Panc1 (cell line): ENCODE measurements at places on chromosomes 1 and 21.

DNA sequence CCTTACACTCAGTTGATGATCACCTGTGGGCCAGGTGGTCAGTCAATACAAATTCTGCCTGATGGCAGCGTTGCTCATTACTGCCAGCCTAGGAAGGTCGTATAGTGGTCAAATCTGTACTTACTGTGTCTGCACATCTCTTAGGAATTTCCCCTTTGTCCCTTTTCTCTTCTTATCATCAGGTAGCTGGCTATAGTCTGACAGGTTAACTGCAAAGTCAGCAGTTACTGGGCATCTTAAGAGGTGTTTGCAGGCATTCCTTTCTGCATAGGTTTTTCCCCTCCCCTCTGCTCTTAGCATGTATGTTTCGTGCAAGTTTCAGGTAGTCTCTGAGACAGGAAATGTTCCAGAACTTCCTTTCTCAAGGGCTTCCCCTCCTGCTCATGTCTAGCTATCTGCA is 298.7 kb downstream of the LRRIQ3 start:
- H3K27ac ChIP-seq = no peak overlapping the region
- no peaks in the 10 kb centered on the region for H3K36me3 ChIP-seq
- H3K4me3 ChIP-seq = no peak overlapping the region
- no peaks in the 10 kb centered on the region for H3K27me3 ChIP-seq
- DNase-seq = no peak
- no peaks in the 10 kb centered on the region for H3K4me1 ChIP-seq

DNA sequence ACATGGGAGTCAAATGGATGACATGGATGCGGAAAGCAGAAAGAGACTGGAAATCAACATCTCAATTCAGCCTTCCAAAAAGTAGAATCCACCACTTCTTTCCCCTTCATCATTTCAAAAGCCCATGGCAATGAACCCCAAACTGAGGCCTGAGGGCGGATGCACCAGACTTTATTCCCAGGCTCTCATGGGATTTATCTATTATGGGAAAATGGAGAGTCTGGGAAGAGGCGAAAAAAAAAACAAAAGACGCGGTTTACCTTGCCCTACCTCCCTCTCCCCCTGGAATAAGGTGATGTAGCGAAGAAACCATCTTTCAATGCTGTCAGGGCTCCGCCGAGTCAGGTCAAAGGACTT is 624 bp downstream of the KIFAP3 start:
- H3K27me3 ChIP-seq = no peaks in the 10 kb centered on the region
- peak overlapping the region; percentile 99 for H3K4me3 ChIP-seq
- H3K4me1 ChIP-seq = peaks cover 10% of the 10 kb centered on the region

DNA sequence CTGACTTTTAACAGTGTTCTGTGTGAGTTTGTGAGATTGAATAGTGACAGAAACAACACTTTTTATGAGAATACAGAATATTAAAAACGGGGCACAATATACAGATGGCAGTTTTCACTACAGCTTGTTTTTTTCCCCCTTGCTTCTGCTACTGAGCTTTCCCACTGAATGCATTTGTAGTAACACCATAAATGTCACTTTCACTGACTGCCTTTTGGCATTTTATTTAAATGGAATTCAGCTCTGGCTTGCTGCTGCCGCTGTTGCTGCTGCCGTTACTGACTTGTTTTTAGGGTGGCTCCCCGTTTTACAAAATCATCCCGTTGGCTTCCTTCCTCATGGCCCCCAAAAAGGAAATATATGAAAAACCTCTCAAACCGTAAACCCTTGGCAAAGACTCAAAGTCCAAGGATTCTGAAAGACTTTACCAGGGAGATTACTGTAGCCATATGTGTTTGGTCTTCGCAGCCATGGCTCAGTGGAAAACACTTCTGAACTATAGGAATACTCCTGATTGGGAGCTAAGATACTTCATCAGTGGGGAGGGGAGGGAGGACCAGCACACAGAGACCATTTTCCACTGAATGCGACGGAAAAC is 151.0 kb downstream of the NUF2 start:
- no peak for DNase-seq
- H3K36me3 ChIP-seq = no peaks in the 10 kb centered on the region
- H3K4me3 ChIP-seq = no peak overlapping the region
- no peak overlapping the region for H3K27ac ChIP-seq

DNA sequence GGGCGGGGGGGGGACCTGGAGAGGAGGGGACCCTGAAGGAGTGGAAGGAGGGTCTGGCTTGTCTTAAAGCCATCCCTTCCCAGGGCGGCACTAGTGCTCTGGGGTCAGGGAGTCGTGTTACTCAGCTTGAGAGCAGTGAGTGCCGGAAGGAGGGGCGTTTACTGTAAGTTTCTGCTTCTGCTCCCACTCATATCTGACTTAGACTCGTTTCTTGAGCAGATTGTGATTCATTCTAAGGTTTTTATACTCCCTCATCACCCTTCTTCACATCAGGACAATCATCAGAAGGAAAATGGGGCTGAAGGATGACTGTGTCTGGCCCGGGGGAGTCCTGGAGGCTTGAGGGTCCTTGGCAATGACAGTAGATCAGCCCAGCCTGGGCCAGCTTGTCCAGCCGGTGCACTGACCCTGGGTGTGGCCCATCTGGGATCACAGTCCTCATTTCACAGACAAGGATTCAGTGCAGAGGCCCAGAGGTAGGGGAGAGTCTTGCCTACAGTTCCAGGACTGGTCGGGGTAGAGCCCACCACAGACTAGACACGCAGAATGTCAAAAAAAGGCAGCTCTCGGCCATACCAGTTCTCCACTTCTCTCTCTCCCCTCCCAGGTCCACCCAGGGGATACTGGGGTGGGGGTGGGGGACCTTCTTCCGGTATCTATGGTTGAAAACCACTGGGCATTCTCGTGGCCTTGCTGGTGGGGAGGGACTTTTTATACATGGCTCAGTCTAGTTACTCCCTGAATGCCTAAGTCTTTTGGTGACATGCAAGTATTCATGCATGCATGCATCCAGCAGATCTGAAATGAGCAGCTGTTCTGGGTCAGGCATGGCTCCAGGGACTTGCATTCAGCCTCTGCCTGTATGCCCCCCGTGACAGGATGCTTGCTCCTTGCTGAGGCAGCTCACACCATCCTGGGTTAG is 5.1 kb downstream of the TNFRSF8 start:
- DNase-seq = no peak
- H3K27ac ChIP-seq = no peak overlapping the region; the same call in 1 of the 2 replicates
- H3K27me3 ChIP-seq = peaks cover 2% of the 10 kb centered on the region
- H3K36me3 ChIP-seq = no peaks in the 10 kb centered on the region
- H3K4me1 ChIP-seq = peaks cover 7% of the 10 kb centered on the region

GRCh38 chr1:72010094-72010431 is 272.3 kb downstream of the NEGR1 start:
- DNase-seq = no peak
- no peaks in the 10 kb centered on the region for H3K27me3 ChIP-seq
- H3K36me3 ChIP-seq = no peaks in the 10 kb centered on the region
- H3K4me3 ChIP-seq = no peak overlapping the region

DNA sequence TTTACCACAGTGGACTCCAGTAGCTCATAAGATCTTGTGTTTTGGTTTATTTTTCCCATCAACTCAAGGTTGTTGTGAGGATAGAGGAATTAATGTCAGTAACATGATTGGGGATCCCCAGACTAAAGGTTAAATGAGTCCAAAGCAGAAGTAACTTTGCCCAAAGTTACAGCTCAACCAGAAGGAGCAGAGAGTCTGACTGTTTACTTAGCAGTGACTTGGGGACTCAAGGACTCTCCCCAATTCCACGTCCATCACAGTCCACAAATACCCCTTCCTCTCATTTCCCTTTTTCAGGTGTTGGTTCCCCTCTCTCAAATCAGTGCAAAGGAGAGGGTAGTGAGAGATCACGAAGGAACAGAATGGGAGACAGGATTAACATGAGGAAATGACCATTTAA is 4.0 kb upstream of the ETV3 start:
- peaks cover 2% of the 10 kb centered on the region; the same call in 1 of the 2 replicates for H3K36me3 ChIP-seq
- no peaks in the 10 kb centered on the region; the same call in 1 of the 2 replicates for H3K27me3 ChIP-seq
- H3K27ac ChIP-seq = no peak overlapping the region
- DNase-seq = no peak
- H3K4me1 ChIP-seq = peaks cover 6% of the 10 kb centered on the region

GRCh38 chr1:62356257-62356835 is 37.1 kb upstream of the KANK4 start:
- no peak for DNase-seq
- H3K27me3 ChIP-seq = no peaks in the 10 kb centered on the region
- no peak overlapping the region for H3K4me3 ChIP-seq
